ENCODE measurements at places on chromosomes 11 and 22.

DNA sequence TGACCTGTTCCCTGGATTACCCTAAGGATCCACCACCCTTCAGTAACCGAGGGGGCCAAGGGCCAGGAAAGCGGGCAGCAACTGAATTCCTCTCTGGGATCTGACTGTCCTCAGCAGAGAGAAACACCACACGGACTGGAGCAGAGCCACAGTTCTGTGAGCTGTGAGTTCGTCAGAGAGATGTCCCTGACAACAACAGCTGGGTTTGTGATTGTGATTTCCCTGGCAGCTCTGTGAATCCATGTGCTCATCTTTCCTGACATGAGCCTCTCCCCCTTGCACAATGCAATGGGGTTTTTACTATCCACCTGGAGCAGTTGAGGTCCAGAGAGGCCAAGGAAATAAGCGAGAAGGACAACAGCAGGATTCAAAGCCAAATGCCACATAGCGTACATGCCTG is 69.4 kb upstream of the AMPD3 start:
- DNase-seq = peak; percentile 86

DNA sequence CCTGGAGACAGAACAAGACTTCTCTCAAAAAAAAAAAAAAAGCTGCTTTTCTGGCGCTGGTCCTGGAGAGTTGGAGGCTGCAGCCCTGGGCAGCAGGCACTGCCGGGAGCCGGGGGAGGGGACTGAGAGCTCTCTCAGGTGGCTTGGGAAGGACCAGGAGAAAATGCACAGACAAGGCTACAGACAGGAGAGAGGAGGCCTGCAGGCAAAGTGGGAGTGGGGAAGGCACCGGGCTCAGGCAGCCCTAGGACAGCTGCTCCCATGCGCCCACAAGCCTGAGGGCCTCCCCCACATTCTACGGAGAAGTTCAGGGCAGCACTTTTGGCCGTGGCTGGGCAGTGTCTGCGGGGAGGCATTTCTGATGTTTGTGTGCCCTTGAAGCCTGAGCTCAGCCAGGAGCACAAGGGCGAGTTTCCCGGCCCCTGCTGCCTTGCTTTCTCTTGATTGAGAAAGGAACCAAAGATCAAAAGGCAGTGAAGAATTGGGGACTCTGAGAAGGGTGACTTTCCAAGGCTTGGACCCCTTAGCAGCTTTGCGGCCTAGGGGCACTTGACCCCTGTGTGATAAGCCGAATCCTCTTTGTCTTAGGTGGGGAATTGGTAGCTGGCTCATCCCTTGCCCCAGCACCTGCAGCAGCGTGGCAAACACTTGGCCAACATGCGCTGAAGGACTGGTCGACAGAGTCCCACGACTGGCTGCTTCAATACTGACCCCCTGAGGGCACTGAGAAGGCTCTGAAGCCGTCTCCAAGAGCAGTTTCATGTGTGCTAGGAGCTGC is 35.3 kb downstream of the PPM1F start:
- DNase-seq = no peak

DNA sequence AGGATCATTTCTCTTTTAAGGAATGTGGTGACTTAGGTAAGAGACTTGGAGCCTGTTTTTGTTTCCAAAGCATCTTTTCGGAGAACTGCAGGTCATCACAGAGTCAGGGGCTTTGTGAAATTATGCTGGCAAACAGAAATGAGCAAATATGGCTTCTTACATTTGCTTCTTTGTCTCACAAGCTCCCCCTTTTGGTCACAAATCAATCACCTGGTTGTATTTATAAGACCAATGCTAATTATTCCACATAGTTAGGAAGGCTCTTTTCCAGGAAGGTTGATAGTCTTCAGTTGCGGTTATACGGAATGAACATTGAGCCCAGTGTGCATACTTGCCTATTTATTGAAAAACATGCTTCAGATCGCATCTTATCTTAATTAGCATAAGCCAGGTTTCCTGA is 34.6 kb upstream of the CEP126 start:
- DNase-seq = peak; percentile 82

GRCh38 chr11:115207916-115208315 is 296.3 kb downstream of the CADM1 start:
- no peak for DNase-seq

- DNase-seq = no peak
Observed at GRCh38 chr11:44808053-44808753, 81.4 kb downstream of the TSPAN18 start.

DNA sequence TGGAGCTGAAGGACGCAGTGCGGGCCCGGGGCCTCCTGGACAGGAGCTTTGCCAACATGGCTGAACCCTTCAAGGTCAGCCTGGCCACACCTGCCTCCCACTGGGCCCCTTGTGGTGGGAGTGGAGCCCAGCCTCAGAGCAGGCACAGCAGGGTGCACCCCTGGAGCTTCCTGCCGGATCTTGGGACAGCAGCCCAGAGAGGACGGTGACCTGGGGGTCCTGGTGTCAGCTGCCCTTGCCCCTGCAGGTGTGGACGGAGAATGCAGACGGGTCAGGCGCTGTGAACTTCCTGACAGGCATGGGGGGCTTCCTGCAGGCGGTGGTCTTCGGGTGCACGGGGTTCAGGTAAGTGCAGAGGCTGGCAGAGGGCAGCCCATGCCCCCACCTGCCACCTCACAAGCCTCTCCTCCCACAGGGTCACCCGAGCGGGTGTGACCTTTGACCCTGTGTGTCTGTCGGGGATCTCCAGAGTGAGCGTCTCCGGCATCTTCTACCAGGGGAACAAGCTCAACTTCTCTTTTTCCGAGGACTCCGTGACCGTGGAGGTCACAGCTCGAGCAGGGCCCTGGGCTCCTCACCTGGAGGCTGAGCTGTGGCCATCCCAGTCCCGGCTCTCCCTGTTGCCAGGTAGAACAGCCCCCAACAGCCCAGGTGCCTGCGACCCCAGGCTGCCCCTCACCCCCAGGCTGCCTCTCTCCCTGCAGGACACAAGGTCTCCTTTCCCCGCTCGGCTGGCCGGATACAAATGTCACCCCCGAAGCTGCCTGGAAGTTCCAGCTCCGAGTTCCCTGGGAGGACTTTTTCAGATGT is 5.1 kb downstream of the PGGHG start:
- DNase-seq = no peak

- peak; percentile 58 for DNase-seq
Observed at GRCh38 chr11:12802418-12803085, 128.3 kb downstream of the TEAD1 start.

DNA sequence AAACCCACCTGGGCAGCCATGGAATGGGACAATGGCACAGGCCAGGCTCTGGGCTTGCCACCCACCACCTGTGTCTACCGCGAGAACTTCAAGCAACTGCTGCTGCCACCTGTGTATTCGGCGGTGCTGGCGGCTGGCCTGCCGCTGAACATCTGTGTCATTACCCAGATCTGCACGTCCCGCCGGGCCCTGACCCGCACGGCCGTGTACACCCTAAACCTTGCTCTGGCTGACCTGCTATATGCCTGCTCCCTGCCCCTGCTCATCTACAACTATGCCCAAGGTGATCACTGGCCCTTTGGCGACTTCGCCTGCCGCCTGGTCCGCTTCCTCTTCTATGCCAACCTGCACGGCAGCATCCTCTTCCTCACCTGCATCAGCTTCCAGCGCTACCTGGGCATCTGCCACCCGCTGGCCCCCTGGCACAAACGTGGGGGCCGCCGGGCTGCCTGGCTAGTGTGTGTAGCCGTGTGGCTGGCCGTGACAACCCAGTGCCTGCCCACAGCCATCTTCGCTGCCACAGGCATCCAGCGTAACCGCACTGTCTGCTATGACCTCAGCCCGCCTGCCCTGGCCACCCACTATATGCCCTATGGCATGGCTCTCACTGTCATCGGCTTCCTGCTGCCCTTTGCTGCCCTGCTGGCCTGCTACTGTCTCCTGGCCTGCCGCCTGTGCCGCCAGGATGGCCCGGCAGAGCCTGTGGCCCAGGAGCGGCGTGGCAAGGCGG is 11.4 kb upstream of the ARHGEF17 start:
- DNase-seq = no peak

GRCh38 chr11:69834251-69834650 is 15.0 kb upstream of the FGF3 start:
- no peak for DNase-seq

- DNase-seq = no peak
Observed at GRCh38 chr11:119864836-119865235, 135.8 kb upstream of the NECTIN1 start.

GRCh38 chr22:17990147-17990546 is 34.2 kb downstream of the MICAL3 start:
- no peak for DNase-seq

- no peak for DNase-seq
Observed at GRCh38 chr22:45058622-45058912, 48.8 kb upstream of the PHF21B start.

DNA sequence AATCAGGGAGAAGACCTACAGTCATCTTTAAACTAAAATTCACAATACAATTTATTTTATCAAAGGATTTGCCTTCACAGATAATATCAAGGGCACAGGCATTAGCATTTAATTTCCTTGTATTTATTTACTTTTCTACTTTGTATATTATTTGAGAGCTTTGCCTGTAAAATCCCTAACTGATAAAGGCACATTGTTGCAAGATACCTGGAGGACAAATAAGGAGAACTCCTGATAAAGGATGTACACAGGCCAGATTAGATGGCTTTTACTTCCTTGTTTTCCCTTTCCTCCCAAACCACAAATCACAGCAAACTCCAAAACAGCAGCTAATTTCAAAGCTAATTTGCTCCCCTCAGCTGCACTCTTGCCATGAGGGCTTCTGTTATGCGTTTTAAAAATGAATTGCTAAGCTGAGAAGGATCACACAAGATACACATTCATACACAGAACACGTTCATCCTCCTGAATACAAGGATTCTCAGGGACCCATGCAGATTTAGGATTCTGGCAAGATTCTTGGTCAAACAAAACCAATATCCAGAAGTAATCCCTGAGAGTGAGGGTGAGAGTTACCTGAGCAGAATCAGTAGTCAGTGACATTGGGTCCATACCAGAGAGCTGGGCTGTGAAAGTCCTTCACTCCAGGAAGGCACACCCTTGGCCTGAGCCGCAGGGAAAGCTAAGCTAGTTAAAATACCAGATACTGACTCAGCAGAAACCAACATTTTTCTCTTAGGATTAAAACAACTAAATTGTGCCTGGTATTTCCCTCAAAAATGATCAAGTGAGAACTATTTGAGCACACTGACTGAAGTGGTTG is 100.3 kb upstream of the CLPB start:
- no peak for DNase-seq

GRCh38 chr22:48603621-48604320 is 1223.9 kb downstream of the BRD1 start:
- no peak for DNase-seq

- DNase-seq = peak; percentile 71
Observed at GRCh38 chr11:46119352-46120216, 1.7 kb downstream of the PHF21A start.

DNA sequence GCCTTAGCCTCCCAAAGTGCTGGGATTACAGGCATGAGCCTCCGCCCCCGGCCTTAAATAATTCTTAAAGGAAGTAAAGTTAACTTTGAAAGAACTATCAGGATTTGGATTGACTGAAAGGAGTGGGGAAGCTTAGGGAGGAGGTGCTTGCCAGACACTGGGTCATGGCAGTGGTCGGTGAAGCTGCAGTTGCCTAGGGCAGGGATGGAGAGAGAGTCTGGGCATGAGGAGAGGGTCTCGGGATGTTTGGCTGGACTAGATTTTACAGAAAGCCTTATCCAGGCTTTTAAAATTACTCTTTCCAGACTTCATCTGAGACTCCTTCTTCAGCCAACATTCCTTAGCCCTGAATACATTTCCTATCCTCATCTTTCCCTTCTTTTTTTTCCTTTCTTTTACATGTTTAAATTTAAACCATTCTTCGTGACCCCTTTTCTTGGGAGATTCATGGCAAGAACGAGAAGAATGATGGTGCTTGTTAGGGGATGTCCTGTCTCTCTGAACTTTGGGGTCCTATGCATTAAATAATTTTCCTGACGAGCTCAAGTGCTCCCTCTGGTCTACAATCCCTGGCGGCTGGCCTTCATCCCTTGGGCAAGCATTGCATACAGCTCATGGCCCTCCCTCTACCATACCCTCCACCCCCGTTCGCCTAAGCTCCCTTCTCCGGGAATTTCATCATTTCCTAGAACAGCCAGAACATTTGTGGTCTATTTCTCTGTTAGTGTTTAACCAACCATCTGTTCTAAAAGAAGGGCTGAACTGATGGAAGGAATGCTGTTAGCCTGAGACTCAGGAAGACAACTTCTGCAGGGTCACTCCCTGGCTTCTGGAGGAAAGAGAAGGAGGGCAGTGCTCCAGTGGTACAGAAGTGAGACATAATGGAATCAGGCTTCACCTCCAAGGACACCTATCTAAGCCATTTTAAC is at the start of gene NNMT:
Gene NNMT (plus strand): TSS at position 724 of the 929 bp plus-strand sequence. CDS start 158 bp downstream, at position 882.
- DNase-seq = peak; percentile 99

- DNase-seq = no peak
Observed at GRCh38 chr11:829176-829846, 1.6 kb downstream of the CRACR2B start.

DNA sequence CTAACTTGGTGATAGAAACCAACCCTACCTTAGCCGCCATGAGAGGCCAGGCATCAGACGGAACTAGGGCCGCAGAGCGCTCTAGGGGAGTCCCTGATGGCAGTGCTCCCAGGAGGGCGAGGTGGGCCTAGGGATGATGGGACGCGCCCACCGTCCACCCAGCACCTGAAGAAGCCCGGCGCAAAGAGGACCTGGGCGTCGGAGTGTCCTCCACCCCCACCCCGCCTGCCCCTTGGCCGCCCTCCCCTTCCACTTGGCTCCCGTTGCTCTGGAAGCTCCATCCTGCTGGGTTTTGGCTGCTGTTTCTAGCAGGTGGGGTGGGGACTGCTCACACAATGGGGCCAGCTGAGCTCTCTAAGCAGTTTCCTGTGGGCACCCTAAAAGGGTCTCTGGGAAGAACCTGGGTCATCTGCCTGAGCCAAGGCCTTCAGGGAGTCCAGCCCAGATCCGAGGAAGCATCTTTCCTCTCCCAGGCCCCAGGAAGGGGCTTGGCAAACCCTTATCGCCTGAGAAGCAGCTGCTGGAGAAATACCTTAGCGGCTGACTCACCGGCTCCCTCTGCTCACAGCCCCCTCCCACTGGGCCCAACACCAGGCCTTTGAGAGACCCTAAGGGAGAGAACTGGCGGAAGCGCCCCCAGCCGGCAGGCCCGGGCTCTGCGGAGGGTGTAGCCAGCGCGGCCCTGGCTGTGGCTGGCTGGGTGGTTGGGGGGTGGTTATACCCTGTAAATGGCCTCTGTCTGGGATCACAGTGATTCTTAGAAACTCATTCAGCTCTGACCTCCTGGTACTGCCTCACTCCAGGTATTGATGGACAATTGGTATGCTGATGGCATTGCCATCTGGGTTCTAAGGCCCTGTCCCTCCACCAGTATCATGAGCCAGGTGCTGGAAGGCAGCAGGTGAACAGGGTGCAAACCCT is 19.3 kb downstream of the CREB3L1 start:
- peak; percentile 85 for DNase-seq

DNA sequence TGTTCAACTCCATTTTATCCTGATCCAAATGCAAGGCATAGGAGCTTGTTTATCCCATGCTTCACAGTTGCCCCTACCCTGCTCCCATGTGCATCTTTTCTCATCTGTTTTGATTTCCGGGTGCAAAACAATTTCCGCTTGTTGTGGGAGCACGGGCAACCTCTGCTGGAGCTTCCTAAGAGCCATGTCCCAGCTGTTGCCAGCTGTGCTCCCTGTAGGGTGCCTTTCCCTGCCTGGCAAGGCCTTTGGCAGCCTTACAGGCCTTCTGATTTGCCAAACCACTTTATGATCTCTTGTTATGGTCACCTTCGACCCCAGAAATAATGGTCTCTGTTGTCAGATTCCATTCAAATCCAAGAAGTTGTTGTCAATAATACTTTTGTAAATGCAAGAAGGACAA is 1038.5 kb downstream of the OPCML start:
- DNase-seq = no peak

Measured in fibroblast of mammary gland (primary cell).